GM12878 (cell line): ENCODE measurements at places on chromosomes 11 and 22.

- no peak for DNase-seq
- no peaks in the 10 kb centered on the region; the same call in 1 of the 2 replicates for H3K36me3 ChIP-seq
- H3K27ac ChIP-seq = peak overlapping the region; percentile 65
- peak overlapping the region; percentile 97 for H3K4me3 ChIP-seq
- H3K4me1 ChIP-seq = peaks cover 8% of the 10 kb centered on the region
- peaks cover 4% of the 10 kb centered on the region for H3K27me3 ChIP-seq
Observed at GRCh38 chr22:49853981-49854831, 562 bp downstream of the ZBED4 start.

- H3K36me3 ChIP-seq = no peaks in the 10 kb centered on the region; the same call in 1 of the 2 replicates
- peaks cover 40% of the 10 kb centered on the region for H3K4me1 ChIP-seq
- H3K27ac ChIP-seq = peak overlapping the region; percentile 83
- peak overlapping the region; percentile 89 for H3K4me3 ChIP-seq
- no peaks in the 10 kb centered on the region for H3K27me3 ChIP-seq
Observed at GRCh38 chr11:44567876-44568256, 2.4 kb downstream of the CD82 start.

DNA sequence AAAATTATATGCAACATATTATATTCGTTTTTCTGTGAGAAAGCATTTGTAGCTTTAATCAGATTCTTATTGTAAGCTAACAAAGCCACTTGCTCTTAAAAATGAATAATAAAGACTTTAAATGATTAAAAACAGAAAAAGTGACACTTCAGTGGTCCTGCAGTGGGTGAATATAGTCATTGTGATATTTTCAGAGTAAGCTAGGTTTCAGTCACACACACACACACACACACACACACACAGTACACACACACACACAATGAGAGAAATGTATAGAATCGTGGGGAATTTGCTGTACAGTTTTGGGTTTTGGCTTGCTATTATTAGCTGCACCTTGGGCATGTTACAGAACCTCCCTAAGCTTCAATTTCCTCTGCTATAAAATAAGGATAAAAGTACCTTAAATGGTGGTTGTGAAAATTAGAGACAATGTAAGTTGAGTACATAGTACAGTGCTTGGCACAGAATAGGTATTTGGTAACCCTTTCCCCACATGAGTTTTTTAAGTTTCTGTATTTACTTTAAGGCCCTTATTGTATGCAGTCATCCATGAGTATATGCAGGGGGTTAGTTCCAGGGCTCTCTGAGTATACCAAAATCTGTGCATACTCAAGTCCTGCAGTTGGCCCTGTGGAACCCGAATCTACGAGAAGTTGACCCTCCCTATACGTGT, 39.8 kb downstream of the CSTPP1 start:
- H3K27ac ChIP-seq = no peak overlapping the region
- no peaks in the 10 kb centered on the region for H3K27me3 ChIP-seq
- DNase-seq = peak; percentile 25

DNA sequence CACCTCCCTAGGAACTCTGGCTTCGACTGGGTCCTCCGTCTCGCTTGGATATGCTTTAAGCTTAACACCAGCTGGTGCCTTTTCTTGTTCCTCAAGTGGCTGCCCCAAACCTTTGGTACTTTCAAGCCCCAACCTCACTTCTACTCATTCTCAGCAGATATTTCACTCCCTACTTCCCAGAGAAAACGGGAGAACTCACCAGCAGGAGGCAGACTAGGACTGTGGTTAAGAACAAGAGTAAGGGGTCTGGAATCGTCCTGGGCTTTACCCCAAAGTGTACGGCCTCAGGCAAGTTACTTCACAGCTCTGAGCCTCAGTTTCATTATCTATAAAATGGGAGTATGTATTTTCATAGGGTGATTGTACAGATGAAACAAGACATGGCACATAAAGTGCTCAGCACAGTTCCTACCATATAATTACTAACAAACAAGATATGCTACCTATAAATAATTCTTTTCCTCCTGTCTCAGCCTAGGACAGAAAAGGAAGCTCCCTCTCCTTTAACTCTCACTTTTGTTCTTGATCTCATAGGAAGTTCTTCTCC, 37.8 kb downstream of the PAMR1 start:
- H3K4me3 ChIP-seq = no peak overlapping the region
- no peaks in the 10 kb centered on the region for H3K4me1 ChIP-seq
- DNase-seq = no peak
- no peaks in the 10 kb centered on the region for H3K36me3 ChIP-seq
- no peak overlapping the region for H3K27ac ChIP-seq

DNA sequence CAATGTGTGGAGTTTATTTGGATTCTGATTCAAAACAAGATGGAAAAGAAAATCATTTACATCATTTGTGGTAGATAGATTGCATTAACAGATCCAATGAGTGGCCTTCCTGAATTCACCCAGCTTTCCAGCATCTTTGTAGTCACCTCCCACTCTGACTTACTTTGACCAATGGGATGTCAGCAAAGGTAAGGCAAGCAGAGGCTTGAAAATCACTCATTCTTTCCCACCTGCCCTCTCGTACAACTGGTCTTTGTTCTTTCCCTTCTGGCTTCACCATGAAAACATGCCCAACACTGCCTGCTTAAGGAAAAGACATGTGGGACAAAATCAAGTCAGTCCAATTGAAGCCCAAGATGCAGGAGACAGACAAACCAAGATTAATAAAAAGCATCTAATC, 202.1 kb downstream of the TTC28 start:
- H3K4me1 ChIP-seq = no peaks in the 10 kb centered on the region
- no peaks in the 10 kb centered on the region; the same call in 1 of the 2 replicates for H3K27me3 ChIP-seq
- no peak for DNase-seq

DNA sequence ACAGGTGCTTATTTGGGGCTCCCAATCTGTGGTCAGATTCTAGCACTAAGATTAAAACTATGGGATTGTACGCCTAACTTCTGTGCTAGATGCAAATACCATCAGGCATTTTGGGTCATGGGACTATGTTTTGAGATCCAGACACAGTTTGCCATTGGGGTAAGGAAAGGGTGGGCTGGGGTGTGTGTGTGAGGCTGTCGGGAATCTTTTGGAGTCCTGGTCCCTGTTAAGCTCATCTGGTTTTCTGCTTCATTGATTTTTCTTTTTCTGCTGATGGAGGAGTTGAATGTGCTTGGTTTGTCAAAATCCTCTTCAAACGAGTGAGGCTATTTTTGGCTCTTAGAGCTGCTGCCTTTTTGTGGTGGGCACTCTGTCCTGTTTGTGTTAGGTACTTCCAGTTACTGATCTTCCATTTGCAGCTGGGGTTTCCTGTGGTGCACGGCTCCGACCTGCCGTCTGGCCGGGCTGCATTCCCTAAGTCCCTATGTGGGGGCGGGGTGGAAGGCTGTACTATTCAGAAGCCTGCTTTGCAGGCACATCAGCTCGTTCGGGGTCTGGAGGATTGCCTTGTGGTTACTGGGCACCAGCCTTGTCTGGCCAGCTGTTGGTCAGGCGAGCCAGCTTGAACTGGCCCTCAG, 2.9 kb downstream of the BCR start:
- H3K36me3 ChIP-seq = no peaks in the 10 kb centered on the region; the same call in 1 of the 2 replicates
- no peaks in the 10 kb centered on the region for H3K27me3 ChIP-seq
- H3K4me3 ChIP-seq = peak overlapping the region; percentile 76
- peak overlapping the region; percentile 50 for H3K27ac ChIP-seq
- DNase-seq = no peak

- no peaks in the 10 kb centered on the region for H3K36me3 ChIP-seq
- peak overlapping the region; percentile 78 for H3K27ac ChIP-seq
- H3K4me3 ChIP-seq = peak overlapping the region; percentile 92
- H3K4me1 ChIP-seq = peaks cover 48% of the 10 kb centered on the region
- H3K27me3 ChIP-seq = no peaks in the 10 kb centered on the region
- no peak for DNase-seq
Observed at GRCh38 chr11:68002575-68002937, 1.3 kb downstream of the UNC93B1 start.

DNA sequence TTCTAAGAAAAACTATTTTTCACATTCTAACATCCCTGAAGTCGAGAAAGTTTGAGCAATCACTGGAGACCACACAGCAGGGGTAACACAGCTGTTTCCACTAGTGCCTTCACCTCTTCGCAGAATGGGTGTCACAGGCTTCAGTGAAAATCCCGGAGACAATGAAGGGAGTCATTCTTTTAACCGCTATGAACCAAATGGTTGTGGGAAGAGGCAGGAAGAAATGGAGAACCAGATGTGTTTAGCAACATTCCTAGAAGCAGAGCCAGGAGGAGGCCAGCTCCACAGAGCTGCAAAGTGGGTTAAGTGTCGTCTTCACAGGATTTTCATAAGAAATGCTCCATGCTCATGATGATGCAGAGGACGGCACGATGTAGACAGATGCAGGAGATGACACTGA, 221.1 kb downstream of the LARGE1 start:
- H3K4me3 ChIP-seq = no peak overlapping the region
- H3K27ac ChIP-seq = no peak overlapping the region
- no peak for DNase-seq
- H3K4me1 ChIP-seq = no peaks in the 10 kb centered on the region
- no peaks in the 10 kb centered on the region for H3K27me3 ChIP-seq
- no peaks in the 10 kb centered on the region for H3K36me3 ChIP-seq

DNA sequence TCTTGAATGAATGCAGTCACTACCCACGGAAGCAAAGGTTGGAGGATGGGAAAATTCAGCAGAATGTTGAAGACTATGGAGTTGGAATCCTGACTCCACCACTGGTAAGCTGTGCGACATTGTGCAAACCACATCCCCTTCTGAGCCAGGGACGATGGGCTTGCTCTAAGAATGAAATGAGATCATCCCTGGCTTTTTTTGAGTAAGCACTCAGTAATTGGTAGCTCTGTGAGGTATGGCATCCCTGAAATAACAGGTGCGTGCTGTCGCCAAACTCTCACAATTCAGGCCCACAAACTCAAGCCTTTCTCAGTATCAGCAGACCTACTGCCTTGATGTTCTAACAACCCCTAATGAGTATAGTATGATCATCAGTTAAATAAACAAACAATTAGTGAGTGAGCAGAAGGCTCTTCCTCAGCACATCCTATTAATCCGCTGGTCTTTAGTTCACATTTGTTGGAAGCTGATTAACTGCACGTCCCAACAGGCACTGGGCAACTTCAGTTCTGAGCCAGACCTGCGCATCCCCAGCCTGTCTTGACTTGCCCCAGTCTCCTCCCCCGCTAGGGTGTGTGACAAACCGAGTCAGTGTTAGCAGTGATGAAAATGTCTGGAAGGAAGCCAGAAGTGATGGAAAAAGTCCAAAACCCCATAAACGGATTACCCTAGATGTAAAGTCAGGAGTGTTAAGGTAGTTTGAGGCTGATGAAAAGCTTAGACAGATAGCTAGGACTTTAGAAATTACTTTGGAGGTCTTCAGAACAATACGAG, 235.5 kb downstream of the GRIK4 start:
- no peaks in the 10 kb centered on the region for H3K27me3 ChIP-seq
- no peak overlapping the region for H3K4me3 ChIP-seq
- no peak overlapping the region for H3K27ac ChIP-seq

DNA sequence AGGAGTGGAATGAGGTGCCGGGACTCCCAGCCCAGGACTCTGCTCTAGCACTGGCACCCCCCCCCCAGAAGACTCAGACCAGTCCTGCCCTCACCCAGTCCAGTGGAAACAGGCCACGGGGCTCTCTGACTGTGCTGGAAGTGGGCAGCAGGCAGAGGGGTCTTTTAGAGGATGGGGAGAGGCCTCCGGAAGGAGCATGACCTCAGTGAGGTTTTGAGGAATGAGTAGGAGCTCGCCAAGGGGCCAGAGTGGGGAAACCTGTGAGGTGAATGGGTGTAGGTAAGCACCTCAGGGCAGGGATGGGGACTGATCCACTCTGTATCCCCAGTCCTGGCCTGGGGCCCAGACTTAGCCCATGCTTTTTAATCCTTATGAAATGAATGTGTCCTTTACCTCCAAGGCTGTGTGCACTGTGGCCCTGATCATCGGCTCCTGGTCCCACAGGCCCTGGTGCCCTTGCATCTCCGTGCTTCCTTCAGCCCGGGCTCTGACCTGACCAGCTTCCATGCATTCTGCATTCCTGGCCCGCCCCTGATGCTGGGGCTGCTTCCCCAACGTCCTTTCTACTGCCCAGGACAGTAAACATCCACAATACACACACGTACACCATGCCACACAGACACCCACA, 24.4 kb upstream of the RFPL3 start:
- no peak overlapping the region for H3K27ac ChIP-seq
- no peak for DNase-seq

DNA sequence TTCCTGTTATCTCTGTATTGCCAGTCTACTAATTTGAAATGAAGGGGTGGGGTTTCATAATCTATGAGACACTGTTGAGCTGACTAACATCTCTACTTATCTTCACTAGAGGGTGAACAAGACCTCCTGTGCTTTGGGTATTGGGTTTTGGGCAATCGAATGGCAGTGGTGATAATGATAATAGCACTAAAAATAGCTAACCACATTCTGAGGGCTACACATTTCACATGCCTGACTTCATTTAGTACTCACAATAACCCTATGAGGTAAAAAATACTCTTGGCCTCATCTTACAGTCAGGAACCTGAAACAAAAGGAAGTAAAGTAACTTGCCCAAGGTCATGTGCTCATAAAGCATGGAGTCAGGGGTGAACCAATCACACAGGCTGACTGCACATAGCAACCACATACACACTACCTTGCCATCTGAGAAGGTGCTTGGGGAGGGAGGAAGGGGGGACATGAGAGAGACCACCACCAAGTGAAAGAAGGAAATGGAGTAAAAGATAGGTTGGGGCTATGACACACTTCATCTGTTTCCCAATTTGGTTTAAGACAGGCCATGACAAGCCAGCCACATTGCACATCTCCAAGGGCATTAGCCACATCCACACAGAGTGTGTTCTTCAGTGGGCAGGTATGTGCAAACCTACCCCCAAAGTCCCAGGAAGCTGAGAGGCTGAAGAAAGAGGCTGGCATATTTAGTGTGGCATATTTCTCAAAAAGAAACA, 387.6 kb upstream of the DDI1 start:
- no peak for DNase-seq
- no peaks in the 10 kb centered on the region for H3K4me1 ChIP-seq
- no peaks in the 10 kb centered on the region for H3K36me3 ChIP-seq
- no peaks in the 10 kb centered on the region for H3K27me3 ChIP-seq
- H3K27ac ChIP-seq = no peak overlapping the region

- no peaks in the 10 kb centered on the region for H3K4me1 ChIP-seq
Observed at GRCh38 chr11:106585061-106585460, 433.2 kb downstream of the GUCY1A2 start.

DNA sequence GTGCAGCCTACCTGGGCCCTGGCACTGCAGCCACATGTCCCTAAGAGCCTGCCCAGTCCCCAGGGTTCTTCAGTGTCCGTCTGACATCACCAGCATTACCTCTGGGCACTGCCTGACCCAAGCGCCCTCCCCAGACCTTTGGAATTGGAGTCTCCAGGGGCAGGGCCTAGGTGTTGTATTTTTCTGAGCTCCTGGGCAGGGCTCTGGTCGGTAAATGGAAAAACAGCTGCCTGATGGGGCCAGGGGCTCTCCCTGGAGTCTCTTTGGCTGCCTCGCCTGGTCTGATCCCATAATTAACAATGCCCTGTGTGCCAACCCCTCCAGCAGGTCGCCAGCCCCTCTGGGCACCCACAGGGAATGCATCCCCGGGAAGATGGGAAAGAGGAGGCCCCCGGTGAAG, 710.2 kb downstream of the BRD1 start:
- H3K36me3 ChIP-seq = no peaks in the 10 kb centered on the region
- no peak overlapping the region for H3K27ac ChIP-seq
- H3K4me1 ChIP-seq = no peaks in the 10 kb centered on the region
- no peak for DNase-seq
- no peaks in the 10 kb centered on the region for H3K27me3 ChIP-seq
- H3K4me3 ChIP-seq = no peak overlapping the region
